ENCODE measurements at places on chromosomes 5 and 9.

DNA sequence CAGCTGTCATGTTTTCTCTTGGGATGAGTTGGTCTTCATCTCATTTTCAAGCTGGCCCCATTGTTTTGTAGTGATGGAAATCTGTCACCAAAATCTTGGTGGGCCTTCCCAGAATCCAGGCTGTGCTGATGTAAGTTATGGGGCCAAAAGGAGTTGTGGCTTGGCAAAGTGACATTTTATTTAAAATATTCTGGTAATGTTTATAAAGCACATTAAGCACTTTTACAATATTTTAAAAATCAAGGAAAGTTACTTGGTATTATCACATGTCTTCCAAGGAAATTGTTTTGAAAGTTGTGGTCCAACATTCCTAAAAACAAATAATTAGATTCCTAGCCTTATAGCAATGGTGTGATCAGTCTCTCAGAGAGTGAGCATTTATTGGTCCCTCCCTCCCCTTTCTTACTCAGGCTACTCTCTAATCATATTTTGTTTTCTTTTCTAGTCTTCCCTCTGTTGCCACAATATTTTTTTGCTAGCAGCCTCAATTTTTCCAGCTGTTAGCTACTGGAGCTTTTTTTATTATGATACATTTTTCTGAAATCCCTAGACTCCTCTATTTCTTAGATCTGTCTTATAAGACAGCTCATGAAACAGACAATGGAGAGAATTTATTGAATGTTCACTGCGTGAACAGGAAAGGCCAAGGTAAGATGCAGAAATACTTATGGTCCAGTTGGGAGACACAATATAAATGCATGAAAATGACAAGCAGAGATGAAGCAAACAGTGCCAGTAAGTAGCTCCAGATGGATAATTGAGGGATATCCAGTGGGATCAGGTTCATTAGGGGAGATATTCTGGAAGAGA lies 408.1 kb upstream of the ZNF608 start:
- no peak for DNase-seq

GRCh38 chr5:155947394-155948062 lies 379.4 kb upstream of the SGCD start:
- DNase-seq = no peak

DNA sequence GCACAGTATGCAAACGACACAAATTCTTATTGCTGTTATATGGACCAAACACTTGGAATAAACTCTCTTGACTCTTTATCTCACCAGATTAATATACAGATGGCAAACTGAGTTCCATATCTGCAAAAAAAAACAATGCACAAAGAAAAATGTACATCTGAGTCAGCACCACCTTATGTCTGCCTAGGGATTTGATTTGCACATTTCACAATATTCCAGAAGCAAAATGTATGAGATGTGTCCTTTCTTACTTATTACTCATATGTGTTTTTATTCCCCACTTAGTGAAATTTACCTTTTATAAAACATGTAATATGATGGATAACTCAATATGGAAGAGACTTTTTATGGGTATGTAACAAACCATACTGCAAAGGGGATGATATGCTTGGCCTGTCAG lies 236.9 kb downstream of the GLIS3 start:
- DNase-seq = no peak

GRCh38 chr5:134825212-134825611 lies 20.6 kb upstream of the C5orf24 start:
- DNase-seq = no peak

- no peak for DNase-seq
These were observed 1.5 kb downstream of the TICAM2 start for GRCh38 chr5:115600766-115601165.

DNA sequence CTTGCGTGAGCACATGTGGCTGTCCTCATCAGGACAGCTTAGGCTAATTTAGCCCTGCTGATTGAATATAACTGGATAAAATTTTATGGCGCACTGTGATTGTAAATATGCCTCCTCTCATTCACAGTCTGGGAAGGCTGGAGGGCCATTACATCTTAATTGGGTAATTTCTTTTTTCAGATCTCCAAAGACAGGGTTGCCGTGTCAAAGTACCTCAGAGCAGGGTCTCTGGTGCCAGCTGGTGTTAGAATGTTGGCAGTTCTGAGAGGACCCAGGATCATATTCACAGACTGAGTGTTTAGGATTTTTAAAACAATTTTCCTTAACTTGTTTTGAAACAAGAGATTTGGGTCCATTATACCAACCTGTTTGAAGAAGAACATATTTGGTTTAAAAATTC lies 455.7 kb upstream of the TLE4 start:
- DNase-seq = no peak

DNA sequence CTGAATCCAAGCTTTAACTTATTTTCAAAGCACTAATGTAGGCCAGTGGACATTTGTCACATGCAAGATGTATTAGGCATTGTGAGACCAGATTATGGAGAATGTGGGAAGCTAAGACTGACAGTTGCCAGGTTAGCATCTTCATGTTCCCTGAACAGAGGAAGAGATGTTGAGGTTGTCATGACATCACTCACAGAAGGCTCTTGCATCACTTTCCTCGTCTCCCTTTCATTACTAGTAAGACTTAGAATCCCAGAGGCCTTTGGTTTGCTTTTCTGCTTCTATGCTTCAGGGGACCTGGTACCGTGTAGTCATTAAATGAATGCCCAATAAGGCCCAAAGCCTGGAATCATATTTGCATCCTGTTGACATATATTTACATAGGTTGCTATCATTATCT lies 76.4 kb upstream of the RPS23 start:
- no peak for DNase-seq

- no peak for DNase-seq
These were observed 596 bp downstream of the ENTREP1 start for GRCh38 chr9:69325409-69326212.

- DNase-seq = no peak
These were observed 11.2 kb downstream of the FXN start for GRCh38 chr9:69046723-69047122.

GRCh38 chr9:137354153-137354844 lies 52.2 kb upstream of the NRARP start:
- no peak for DNase-seq
